ENCODE measurements at places on chromosomes 6 and 20.

DNA sequence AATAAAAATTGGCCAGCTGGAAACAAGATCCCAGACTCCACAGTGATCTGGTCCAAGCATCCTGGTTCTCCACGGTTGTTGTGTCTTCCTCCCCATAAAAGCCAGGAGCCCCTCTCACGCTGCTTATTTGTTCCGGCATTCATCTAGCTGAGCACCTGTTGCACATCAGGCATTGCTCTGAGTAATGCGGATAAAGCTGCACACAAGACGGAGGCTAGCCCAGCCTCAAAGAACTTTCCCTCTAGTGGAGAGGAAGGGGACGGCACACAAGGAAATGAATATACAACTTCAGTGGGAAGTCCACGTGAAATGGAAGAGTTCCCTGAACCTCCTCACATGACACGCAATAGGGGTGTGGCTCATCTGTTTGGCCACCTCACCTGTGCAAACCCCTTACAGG is 30.3 kb upstream of the NXT1 start:
- no peak for DNase-seq

- DNase-seq: peak; percentile 10
Measured at GRCh38 chr6:159788753-159789376, 537 bp downstream of the TCP1 start.

DNA sequence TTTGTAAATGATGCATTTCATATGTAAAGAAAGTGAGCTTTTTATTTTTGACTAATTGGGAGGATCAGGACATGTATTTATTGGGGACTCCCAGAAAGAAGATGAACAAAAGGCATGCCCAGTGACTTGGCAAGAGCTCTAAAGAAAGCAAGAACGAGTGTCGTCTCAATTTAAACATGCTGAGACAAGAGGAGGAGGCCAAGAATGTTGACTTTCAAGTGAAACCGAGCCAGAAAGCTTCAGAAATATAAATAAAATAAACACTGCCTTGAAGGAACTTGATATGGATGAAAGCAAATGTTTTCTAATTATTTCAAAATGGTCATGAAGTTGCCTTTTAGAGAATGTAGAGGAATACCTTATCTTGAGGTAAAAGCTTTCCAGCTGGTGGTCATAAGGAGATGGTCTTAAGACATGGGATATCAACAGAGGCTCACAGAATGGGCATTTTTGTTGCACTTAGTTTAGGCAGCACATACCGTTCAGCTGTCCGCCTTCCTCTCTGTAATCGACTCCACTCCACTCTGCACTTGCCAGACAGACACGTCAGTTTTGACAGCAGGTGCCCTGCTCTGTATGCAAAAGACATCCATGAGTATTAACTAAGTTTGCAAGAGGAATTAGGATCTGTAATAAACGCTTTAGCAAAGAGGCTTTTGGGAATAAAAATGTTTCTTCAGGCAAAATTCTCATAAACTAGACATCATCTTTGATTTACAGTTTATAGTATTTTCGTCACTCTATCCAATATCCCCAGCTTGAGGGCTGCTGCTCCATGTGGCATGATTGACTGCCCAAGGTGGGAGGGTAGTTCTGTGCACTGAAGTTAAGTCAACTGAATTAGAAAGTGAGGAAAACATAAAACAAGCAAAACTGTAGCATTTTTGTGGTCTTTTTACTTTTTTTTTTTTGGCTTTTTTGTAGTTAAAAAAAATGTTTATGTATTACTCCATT is 613.1 kb downstream of the PKHD1 start:
- no peak for DNase-seq

DNA sequence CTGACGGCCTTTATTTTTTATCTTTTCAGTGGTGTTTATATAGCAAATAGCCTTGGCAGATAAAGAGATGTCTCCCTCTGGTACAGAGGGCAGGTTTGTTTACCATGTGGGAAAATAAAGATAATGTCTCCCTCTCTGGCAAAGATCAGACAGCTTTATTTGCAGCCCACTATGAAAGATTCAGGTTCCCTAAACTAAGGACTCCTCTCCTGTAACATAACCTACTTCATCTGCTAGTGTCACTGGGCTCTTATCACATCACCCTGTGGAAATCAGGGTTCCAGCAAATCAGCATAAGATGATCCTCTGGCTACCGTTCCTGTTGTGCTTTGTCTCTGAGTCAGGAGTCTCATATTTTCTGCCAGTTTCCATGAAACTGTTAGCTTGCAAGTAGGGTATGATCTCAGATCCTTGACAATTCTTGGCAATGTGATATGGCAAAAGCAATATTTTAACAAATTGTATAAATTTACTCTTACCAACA is 3.1 kb downstream of the FBXL4 start:
- no peak for DNase-seq

- DNase-seq: peak; percentile 74
Measured at GRCh38 chr6:157563611-157564284, 182.8 kb downstream of the ZDHHC14 start.

DNA sequence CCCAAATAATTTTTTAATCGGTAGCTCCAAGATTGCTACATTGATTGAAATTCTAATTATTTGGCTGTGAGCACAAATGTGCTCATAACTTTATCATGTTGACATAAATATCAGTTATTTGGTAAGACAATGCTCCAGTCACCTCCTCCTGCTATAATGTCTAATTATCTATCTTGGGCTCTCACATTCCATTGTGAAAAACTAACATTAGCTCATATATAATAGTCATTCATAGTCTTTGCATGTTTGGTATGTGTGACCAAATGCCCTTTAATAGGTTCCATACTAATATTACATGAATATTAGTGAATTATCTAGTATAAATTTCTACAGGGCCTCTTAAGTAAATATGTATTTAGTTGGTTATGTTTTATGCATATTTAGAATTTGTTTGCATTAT is 185.6 kb upstream of the MCHR2 start:
- no peak for DNase-seq

DNA sequence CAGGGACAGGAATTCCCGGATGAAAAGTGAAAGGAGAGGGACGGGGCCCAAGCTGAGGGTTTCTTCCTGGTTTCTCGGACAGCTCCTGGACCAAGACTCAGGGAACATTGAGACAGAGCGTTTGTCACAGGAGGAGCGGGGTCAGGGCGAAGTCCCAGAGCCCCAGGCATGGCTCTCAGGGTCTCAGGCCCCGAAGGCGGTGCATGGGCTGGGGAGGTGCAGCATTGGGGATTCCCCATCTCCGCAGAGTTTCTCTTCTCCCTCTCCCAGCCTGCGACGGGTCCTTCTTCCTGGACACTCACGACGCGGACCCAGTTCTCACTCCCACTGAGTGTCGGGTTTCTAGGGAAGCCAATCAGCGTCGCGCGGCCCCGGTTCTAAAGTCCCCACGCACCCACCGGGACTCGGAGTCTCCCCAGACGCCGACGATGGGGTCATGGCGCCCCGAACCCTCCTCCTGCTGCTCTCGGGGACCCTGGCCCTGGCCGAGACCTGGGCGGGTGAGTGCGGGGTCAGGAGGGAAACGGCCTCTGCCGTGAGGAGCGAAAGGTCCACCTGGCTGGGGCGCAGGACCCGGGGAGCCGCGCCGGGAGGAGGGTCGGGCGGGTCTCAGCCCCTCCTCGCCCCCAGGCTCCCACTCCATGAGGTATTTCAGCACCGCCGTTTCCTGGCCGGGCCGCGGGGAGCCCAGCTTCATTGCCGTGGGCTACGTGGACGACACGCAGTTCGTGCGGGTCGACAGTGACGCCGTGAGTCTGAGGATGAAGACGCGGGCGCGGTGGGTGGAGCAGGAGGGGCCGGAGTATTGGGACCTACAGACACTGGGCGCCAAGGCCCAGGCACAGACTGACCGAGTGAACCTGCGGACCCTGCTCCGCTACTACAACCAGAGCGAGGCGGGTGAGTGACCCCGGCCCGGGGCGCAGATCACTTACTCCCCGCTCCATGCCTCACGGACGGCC is 54.6 kb upstream of the POLR1H start:
- DNase-seq: no peak

Measured in stimulated activated effector memory CD8-positive, alpha-beta T cell treated with anti-CD3 and anti-CD28 coated beads, Interleukin-12 subunit alpha, Interleukin-12 subunit beta, amount 100 ng/mL, for 72 hours (primary cell).